ENCODE measurements at places on chromosomes 11 and 22.

DNA sequence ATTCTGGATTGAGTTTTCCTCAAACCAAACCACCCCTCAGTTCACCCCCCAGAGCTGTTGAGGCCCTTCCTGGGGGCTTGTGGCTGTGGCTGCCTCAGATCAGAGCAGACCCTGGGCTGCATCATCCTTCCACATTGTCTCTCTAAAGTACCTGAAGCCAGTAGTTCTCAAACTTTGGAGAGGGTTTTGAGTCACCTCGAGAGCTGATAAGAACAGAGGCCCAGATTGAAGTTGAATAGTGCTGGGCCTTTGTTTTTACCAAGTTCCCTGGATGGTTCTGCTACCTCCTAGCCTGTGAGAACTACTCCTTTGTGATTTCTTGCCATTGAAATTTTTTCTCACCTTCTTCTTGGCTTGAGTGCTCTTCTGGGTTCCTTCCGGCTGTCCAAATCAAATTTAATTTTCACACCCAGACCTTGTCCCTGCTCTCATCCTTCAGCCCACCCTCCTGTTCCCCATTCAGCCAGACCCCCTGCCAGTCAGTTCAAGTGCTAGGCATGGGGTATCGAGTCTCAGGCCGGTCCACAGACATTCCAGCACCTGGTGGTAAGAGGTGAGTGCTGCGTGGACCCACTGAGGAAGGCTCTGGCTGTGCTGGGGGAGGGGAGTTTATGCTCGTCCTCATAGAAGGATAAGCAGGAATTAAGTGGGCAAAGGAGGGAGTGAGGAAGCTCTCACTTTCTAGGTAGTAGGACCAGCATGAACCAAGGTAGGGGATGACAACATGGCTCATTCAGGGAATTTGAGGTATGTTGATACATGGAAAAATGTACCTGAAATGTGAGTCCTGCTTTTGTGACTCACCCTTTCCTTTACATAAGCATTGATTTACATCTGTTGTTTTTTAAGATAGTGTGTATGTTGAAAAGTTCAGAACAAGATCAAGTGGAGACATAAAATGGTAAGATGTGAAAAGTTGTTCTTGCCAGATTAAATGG, 116.5 kb downstream of the PTPRJ start:
- DNase-seq = no peak

GRCh38 chr22:37157516-37158285, 8.0 kb upstream of the IL2RB start:
- no peak for DNase-seq

DNA sequence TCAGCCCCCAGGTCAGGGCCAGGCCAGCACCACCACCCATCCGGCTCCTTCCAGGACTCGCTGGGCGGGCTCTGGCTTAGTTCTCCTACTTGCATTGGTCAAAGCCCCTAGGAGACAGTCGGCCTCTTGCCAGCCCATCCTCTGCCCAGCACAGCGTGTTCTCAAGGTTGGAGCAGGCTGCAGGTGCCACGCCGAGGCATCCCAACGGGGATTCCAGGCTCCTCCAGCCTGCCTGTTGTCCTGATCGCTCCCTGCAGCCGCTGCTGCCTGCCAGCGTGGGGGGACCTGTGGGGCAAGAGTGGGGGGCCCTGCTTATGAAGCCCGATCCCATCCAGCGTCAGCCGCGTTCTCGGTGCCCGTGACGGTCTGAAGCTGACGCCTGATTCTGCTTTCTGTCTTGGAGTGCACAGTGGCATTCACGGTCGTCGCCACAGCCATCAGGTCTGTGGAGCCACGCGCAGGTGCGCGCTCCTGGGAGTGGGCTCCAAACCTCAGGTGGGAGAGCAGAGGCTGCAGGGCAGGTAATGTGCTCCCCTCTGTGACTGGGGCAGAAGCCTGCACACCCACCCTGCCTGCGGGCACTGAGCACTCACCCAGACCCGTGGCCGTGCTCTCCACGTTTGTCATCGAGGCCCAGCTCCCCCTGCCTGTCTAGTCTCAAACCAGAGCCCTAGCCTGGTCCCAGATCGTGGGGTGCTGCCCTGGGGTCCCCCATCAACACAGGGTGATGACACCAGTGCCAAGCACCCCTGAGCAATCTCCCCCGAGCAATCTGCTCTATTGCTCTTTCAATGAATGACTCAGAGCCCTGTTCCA, 991.6 kb downstream of the BRD1 start:
- DNase-seq = no peak

DNA sequence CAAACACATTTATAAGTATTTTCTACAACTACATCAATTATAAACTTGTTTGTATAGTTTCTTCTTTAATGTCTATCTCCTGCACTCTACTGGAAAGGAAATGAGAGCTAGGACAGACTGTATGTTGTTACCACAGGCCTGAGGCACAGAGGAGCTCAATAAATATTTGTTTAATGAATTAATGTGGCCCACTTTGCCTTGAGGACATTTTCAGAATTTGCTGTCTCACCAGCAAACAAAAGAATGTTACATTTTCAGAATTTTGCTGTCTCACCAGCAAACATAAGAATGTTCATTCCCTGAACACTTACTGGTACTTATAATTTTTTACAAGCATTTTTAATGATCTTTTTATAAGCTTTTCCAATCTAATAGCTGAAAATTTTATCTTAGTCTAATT, 41.9 kb upstream of the WNT7B start:
- no peak for DNase-seq

Data from stimulated activated CD8-positive, alpha-beta memory T cell treated with anti-CD3 and anti-CD28 coated beads, Interleukin-2, amount 100 ng/mL, for 1 hour (primary cell).